Kasumi-1 (cell line): ENCODE measurements at places on chromosomes 2 and 18.

DNA sequence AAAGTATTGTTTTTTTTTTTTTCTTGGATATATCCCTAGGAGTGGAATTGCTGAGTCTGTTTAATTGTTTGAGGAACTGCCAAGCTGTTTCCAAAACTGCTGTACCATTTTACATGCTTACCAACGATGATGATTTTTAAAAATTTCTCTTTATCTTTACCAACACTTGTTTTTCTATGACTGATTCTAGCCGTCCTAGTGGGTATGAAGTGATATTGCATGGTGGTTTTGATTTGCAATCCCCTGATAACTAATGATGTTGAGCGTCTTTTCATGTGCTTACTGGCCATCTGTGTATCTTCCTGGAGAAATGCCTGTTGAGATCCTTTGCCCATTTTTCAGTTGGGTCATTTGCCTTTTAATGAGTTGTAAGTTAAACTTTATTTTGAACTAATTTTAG, 8.8 kb upstream of the AOX1 start:
- DNase-seq = peak; percentile 35

DNA sequence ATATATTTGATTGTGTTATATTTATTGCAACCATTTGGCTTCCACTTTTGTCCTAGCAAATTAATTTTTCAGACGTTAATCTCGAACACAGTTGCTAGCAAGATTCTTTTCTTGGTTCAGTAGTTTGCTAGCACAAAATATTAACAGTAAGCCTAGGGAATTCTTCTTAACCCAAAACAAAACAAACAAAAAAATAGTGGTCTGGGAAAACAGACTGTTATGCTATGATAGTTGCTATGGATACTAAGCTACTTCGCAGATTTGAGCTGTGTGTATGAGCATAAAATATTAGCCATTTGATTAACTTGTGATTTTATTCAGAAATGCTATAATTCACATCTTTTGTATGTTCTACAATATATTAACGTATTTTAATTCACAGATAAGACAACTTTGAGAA, 541.5 kb upstream of the NETO1 start:
- no peak for DNase-seq

GRCh38 chr2:74886811-74887210, 52.9 kb downstream of the HK2 start:
- no peak for DNase-seq

GRCh38 chr2:107094450-107094986, 208.6 kb upstream of the ST6GAL2 start:
- no peak for DNase-seq

DNA sequence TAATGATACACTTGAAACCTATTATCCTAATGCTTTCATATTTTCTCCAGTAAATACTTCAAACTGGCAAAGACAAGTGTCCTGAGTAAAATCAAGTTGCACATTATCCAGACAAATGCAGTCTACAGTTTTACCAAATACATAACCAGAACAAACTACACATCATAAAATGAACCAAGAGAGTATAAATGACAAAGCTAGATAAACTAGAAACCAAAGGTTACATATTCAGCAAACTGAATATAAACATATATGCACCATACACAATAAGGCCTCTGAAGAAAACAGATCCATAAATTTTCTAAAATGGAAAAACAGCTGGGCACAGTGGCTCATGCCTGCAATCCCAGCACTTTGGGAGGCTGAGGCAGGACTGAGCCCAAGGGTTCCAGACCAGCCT, 47.0 kb downstream of the HYCC2 start:
- no peak for DNase-seq

- no peak for DNase-seq
These were observed 1076.5 kb upstream of the DDX18 start for GRCh38 chr2:116737951-116738350.

DNA sequence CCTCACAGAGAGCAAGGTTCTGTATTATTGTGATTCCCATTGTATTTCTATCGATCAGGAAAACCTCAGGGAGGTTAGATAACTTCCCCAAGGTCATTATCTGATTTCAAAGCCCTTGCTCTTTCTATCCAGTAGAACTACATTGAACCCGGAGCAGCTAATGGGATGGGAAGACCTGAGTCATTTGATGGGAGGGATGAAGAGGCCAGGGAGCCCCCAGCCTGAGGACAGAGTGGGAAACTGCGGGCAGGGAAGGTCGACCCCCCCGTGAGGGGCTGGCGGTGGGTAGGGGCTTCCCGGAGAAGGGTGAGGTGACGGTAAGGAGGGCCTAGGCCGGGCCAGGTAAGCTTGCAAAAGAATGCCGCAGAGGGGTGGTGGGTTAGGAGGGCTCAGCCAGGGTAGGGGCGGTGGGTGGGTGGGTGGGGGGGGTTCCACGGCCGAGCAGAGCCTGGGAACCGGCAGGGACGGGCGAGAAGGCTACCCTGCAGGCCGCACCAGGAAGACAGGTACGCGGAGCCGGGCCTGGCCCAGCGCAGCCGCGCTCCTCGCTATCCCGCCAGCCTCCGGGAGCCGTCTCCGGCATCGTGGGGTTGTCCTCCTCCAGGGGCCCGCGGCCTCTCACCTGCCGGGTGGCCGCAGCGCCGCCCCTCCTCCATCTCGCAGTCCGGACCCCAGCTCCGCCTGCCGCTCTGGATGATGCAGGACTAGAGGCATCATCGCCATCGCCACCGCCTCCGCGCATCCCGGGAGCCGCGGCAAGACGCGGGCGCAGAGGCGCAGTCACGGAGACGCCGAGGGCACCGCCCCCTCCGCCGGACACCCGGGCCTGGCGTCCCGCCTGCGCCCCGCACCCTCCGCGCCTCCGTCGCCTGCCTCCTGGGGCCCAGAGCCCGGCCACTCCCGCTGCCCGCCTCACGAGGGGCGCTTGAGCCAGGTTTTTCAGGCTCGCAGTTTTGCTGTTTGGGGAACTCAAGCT, at the start of gene GPR75:
Gene GPR75 (minus strand): TSS at position 762 of the 976 bp plus-strand sequence. CDS start 5,211 bp downstream, outside the sequence.
- no peak for DNase-seq

DNA sequence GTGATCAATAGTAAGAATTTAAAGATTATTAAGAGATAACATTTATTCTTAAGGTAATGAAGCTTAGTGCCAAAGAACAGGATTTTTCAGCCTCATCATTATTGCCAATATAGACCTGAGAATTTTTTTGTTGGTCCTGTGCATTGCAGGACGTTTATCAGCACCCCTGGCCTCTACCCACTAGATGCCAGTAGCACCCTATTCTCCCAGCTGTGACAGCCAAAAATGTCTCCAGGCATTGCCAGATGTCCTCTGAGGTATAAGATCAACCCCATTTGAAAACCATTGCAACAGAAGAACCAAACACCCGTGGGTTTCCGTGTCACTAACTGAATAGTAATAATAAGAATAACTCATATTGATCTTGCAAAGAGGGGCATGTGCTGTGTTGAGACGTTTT, 700.0 kb upstream of the SOX11 start:
- DNase-seq = no peak

DNA sequence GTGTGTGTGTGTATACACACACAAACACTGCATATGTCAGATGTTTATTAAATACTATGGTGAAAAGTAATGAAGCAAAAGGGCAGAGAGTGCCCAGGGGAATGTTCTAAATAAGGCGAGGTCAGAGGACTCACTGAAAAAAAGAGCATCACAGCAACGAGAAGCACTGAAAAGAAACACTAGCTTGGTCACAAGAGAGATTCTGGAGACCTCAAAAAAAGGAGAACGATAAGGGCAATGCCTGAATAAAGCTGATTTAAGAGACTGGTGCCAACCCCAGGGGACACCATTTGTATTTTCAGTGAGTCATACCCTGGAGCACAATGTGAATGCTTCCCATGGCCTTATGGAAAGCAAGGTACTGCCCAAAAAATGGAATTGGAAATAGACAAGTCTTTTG, 14.5 kb downstream of the SLC40A1 start:
- no peak for DNase-seq

DNA sequence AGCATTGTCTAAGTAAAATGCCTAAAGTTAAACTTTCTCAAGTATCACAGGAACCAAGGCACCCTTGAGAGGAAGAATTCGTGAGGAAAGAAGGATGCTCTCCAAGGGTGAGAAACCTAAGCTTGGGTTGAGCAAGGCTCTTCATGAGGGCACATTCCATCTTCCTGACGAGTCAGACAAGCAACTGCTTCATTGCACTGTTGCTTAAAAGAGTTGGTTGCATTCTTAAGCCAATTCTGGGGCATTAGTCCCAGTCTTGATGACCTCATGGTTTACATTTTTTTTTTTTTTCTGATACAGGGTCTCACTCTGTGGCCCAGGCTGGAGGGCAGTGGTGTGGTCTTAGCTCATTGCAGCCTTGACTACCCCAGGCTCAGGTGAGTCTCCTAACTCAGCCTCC, 237.5 kb downstream of the ACTR3 start:
- no peak for DNase-seq

GRCh38 chr2:96318723-96319122, 6.4 kb upstream of the ITPRIPL1 start:
- DNase-seq = no peak

DNA sequence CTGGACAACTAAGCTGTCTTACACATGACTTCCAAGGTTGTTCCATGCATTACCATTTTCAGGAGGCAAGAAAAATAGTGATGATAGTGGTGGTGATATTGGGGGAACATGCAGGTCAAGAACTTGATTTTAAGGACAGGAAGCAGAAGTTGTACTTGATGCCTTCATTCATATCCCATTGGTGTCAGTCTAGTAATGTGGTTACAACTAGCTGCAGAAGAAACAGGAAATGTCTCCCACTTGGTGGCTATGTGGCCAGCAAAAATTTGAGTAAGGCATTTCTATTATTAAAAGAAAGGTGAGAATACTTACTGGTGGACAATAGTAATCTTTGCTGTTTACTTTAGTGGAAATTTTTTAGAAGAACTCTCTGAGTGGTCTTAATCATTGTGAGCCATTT, 103.4 kb downstream of the ALMS1 start:
- DNase-seq = peak; percentile 77

GRCh38 chr2:171406044-171406443, 27.7 kb downstream of the METTL8 start:
- DNase-seq = no peak

- no peak for DNase-seq
These were observed 144.3 kb downstream of the FIGN start for GRCh38 chr2:163591461-163591860.

DNA sequence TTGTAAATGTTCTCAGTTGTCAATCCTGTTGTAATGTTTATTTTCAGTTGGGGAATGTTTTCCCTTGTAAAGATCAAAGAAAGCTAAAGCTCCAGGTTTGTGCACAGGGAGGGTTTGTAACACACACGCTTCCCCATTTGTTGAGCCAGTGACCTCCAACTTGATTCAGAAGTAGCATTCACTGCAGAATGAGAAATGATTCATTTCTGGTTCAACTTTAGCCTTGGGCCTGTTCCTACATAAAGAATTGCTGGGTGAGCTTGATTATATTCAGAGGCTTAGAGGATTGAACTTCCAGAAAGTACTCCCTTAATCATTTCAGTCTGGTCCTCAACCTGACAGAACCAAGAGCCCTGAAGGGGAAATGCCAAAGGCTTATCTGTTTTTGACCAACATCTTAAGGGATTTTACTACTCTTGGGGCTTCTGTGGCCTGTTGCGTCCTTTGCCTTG, 70.6 kb upstream of the CAVIN2 start:
- DNase-seq = no peak

DNA sequence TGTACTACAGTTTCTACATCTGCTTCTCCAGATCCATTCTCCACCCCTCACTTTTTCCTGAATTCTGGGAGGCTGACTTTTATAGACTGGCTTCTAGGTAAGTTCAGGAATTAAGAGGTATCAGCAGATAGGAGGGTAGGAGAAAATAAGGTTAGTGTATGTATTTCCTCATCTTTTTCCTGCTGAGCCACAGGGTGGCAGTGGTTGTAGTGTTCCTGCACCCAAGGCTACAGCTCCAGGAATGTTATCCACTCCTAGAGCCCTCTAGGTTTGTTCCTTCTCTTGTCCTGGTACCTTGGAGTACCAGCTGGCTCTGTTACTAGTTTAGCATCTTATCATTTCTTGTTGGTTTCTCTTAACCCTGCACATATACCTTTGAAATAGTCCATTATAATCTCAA, 40.7 kb upstream of the C2orf66 start:
- peak; percentile 11 for DNase-seq

GRCh38 chr2:120239488-120240287, 13.0 kb upstream of the RALB start:
- no peak for DNase-seq

GRCh38 chr2:240906141-240906910, at the start of gene CROCC2:
Gene CROCC2 (plus strand): TSS chr2:240906336. CDS start chr2:240906514, 178 bp downstream.
- DNase-seq = no peak

DNA sequence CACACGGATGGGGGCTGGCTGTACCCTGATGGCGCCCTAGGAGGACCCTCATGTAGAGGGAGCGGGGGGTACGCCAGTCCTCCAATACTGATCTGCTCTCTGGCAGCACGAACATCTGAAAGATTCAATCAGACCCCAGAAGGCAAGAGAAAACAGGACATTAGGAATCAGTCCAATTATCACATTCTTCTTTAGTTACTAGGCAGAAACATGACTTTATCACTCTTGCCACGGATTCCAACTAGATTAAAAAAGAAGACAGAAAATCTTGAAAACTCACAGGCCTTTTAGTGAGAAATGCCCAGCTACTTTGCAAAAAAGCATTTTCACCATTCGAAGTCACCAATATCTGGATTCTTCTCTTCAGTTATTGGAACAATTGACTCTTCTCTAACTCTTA, 68.4 kb downstream of the ID2 start:
- DNase-seq = no peak

GRCh38 chr18:46518438-46518837, 138.6 kb downstream of the LOXHD1 start:
- DNase-seq = no peak

- DNase-seq = no peak
These were observed 487.0 kb upstream of the FANCL start for GRCh38 chr2:58727981-58728656.

- DNase-seq = no peak
These were observed 143.8 kb upstream of the ARL4C start for GRCh38 chr2:234640657-234641056.

DNA sequence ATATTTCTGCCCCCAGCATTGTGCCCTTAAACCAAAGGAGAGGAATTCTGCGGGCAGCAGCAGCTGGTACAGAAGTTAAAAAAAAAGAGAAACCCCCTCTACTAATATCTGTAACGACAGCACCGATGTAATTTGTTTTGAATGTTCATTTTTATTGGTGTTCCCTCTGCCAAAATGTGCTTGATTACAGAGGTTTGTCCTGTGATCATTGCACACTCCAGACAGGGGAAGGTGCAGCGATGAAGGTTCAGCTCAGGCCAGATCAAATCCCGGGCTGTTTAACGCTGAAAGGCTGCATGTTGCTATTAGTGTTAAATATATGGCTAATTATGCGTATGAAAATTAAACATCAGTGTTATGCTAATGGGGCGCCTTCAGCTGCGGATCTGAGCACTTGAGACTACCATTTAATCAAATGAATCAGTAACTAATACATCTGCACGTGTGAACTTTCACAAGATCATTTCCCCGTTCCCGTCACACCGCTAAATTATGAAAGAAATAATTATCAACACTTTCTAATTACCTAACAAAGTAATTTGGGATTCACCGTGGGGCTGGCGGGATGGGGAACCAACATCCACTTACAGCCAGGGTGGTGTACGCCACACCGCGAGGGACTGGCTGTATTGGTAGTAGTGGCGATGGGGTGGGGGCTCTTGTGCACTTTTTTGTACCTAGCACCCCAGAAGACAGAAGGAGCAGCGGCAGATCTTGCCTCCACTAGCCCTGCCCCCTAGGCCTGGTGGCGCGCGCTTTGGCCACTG, 1.5 kb upstream of the DLX1 start:
- DNase-seq = no peak
